ENCODE measurements at places on chromosomes 2 and 18.

DNA sequence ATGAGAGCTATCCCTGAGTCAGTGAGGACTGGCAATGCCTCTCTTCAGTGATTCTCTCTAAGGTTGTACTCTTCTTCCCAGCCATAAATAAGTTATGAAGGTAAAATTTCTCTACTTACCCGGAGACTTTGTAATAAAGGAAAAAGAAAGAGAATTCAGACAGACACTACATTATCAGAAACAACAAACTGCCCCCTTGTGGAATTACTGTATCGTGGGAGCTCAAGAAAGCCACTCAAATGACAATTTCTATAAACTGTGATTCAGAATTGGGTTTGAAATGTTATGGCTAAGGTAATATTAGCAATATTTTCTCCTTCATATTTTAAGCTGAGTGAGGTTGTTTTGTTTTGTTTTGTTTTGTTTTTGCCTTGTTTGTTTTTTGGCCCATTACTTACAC, 155.8 kb upstream of the TANK start:
- DNase-seq, result no peak

DNA sequence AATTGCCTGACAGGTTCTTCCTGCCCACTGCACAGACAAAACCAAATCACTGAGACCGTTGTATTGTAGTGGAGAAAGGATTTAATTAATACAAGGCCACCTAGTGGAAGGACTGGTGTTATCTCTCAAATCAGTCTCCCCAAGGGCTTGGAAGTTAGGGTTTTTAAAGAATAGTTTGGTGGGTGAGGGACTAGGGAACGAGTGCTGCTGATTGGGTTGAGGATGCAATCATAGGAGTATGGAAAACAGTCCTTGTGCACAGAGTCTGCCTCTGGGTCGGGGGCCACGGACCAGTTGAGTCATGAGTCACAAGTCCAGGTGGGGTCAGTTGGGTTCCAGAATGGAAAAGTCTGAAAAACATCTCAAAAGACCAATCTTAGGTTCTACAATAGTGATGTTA, 89.1 kb downstream of the B3GNT2 start:
- no peak for DNase-seq

GRCh38 chr2:239952665-239953417, 72.3 kb downstream of the NDUFA10 start:
- DNase-seq, result no peak

DNA sequence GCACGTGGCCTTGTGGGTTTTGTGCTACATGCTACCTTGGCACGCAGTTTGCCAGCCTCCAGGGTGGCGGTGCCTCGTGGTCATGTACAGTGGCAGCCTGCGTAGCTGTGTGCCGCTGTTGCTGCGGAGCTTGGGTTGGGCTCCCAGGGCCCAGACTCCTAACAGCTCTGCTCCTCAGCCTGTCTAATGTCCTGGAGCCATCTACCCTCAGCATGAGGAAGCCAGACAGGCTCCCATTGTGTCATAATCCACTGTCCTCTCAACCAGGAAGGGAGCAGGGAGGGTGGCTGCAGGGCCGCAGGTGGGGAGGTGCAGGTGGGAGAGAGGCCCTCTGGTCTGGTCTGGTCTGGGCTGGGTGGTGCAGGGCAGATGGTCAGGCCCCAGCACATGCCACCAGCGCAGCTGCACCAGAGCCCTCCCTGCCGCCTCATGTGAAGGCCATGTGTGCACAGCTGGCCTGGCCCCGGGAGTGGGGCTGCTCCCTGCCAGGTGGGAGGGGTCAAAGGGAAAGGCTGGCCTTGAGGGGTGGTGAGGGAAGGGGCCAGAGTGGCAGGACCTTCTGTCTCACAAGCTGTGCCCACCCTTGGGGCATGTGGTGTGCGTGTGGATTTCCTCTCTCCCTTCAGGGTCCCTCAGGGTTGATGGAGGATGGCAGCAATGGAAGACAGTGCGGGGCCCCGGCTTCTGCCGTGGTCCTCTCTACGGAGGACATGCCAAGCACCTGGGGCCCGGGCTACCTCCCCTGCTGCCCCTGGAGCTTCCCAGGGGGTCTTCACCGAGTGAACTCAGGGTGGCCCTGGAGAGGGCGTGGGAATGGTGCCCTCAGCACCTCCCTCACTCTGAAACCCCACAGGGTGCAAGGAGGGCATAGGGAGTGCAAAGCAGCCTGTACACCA, 4.8 kb downstream of the ATOH8 start:
- no peak for DNase-seq

GRCh38 chr18:9753846-9754245, 45.7 kb downstream of the RAB31 start:
- DNase-seq, result no peak

DNA sequence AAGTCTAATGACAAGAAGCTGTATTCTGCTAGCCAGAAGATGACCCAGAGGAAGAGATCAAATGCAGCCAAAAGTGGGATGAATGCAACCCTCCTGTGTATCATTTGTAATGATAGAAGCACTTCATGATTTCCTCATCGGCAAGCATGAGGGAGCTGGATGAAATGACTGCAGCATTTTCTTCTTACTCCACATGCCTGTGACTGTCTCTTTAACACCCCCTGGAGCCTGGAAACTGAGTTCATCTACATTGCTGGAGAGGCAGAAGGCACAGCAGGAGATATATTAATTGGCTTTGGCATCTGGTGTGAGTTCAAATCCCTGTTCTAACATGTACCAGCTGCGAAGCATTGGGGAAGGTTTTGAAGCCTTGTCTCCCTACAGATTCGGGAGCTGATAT, 37.7 kb downstream of the ID2 start:
- DNase-seq, result no peak

GRCh38 chr18:11809895-11810294, 41.3 kb upstream of the CHMP1B start:
- DNase-seq, result no peak

GRCh38 chr2:9082158-9082557, 78.7 kb upstream of the MBOAT2 start:
- DNase-seq, result no peak

GRCh38 chr2:159609811-159610549, 6.4 kb downstream of the BAZ2B start:
- no peak for DNase-seq

DNA sequence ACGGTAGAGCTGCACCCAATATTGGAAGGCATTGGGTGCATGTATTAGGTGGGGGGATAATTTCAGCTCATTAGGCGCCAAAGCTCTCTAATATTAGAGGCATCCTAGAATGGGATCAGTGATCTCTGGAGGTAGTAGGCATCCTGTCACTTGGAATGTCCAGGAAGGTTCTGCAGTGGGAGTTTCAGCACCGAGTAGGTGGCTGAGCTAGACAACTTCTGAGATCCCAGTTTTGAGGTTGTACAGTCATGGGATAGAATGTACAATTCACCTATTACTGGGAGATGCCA, 210.9 kb downstream of the MYCN start:
- DNase-seq, result no peak

DNA sequence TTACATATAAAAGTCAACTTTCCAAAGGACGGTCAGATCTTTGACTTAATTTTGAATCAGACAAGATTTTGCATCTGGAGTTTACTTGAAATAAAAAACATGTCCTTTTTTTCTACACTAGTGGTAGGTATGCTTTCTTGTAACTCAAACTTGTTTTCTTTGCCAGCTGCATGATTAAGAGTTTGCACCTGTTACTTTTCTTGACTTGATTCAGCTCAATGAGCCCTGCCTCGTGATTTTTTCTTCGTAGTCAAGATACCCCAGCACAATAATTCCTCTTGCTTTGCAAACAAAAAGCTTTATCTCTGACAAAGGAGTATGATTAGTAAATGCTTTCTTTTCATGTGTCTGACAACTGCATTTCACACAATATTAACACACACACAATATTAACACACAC, 82.3 kb downstream of the FBXO15 start:
- no peak for DNase-seq

DNA sequence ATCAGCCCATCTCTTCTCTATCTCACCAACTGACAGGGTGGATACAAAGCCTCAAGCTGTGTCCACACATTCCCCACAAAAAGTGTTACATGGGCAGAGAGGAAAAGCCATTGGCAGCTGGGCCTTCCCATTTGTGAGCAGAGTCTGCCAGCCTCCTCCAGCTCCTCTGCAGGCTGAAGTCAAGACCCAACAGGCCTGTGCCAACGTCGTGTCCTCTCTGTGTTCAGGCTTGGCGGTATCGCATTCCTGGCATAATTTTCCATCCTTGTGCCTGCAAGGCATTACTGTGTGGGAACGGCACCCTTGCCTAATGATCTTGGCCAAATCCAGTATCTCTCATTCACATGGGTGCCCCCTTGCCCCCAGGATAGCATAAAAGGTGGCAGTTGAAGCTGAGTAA, 41.5 kb upstream of the APCDD1 start:
- DNase-seq, result no peak

DNA sequence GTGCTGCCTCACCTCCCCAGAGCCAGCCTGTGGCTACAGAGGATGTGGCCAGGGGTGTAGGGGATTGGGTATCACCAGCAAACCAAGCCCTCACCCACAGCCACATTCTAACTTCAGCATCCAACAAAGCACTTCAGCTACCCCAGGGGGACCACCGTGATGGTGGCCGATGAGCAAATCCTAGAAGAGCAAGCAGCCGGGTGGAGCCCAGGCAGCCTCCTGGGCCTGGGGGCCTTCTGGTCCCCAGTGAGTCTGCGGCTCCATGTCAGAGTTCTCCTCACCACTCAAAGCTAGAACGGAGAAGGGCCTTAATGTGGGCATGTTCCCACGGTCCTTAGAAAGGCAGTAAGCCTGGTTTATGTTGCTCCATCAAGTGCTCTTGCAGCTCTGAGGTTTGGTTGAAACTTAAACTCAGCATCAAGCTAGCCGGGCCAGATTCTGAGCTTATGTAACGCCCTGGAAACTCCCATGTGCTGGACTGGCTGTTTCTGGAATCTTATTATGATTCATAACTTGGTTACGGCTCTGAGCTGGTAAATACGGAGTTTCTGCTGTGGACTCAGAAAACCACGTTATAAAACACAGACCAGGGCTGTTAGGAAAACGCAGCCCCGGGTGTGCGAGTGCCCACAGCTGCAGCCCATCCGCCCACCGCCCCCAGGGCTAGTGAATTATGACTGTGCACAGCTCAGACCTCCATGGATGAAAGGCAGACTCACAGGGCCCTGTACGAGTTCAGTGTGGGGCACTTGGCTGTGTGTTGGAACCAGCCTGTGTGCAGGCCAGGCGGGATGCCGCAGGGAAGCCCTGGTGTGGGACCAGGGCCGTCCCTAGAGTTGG, 99.8 kb downstream of the SEPTIN10 start:
- DNase-seq, result no peak

GRCh38 chr2:218406949-218407618, 7.4 kb downstream of the CTDSP1 start:
- DNase-seq, result peak; percentile 32

DNA sequence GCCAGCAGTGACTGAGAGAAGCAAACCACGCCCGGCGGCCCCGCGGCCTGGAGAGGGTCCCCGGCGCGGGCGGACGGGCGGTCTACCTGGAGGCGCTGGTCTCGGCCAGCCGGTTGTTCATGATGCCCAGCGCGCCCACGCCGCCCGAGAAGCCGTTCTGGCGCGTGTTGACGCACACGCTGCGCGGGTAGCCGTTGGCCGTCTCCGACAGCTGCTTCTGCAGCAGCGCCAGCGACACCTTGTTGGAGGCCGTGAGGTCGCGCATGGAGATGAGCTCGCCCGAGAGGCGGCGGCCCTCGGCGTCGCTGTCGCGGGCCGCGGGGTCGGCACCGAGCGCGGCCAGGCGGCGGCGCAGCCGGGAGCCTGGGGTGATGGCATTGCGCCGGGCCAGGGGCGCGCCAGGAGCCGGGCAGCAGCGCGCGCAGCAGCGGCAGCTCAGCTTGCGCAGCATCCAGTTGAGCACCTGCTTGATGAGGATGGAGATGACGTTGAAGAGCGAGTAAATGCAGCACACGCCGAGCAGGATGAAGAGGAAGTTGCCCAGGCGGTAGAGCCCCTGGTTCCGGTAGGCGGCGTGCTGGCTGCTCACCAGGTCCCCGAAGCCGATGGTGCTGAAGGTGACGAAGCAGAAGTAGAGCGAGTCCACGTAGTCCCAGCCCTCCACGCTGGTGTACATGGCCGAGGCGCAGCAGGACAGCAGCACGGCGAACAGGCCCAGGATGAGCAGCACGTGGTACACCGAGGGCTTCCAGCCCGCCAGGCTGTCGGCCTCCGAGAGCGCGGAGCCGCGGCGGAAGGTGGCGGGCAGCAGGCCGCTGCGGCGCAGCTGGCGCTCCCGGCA, 118.1 kb downstream of the MSH2 start:
- peak; percentile 56 for DNase-seq

DNA sequence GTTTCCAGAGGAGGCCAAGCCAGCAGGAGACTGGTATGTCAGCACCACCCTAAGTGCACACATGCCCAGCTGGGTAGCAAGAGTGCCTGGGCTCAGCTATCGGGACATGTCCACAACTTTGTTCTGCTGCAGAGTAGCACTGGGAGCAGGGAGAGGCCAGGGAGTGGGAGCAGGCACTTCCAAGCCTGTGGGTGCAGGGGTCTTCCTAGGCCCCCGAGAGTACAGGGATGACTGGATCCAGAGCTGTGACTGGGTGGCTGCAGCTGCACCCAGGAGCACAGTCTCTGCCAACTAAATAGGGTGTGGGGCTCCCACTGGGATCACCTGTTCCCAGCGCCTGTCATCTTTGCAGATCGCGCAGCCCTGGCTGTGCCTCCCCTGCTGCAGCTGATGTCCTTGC, 256.0 kb upstream of the HNMT start:
- no peak for DNase-seq

DNA sequence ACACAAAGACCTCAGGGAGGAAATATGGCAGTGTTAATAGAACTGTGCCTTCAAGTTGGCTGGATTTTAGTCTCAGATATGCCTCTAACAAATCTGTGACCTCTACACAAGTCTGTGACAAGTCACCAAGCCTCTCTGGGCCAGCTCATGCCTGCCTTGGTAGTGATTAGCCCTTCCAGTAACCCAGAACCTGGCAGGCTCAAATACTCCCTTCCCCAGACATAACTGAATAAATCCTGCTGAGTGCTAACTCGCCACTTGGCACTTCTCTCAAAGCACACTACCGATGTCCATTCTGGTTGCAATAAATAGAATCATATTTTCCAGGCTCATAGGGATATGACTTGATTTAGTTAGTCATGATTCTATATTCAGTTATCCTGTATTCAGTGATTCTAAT, 15.3 kb upstream of the THSD7B start:
- DNase-seq, result no peak

- no peak for DNase-seq
Measured at GRCh38 chr2:105397953-105398335, 907 bp downstream of the FHL2 start.

- DNase-seq, result no peak
Measured at GRCh38 chr2:187475499-187476248, 27.6 kb upstream of the CALCRL start.

DNA sequence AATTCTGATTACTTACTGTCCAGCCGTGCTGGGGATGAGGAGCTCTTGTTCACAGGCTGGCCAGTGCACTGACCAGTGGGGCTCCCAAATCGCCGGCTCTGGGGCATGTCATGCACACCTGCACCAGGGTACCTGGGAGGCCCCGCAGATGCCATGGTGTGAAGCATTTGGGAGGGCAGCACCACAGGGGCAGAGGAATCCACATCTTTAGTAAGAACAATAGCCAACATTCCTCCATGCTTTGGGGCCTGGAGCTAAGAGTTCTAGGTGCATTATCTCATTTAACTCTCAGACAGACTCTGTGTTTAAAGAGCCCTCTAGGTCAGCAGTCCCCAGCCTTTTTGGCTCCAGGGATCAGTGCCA, 104.2 kb downstream of the ACKR3 start:
- DNase-seq, result no peak

GRCh38 chr2:159211447-159212396, 74.8 kb downstream of the WDSUB1 start:
- no peak for DNase-seq

- DNase-seq, result no peak
Measured at GRCh38 chr2:23230885-23231284, 154.1 kb upstream of the KLHL29 start.

GRCh38 chr18:9803063-9803697, 82.6 kb upstream of the TXNDC2 start:
- no peak for DNase-seq

- DNase-seq, result no peak
Measured at GRCh38 chr2:3204031-3204821, 173.4 kb downstream of the EIPR1 start.

Measured in stimulated activated naive CD4-positive, alpha-beta T cell treated with Interleukin-2 at 50 U/mL for 16 hours (primary cell).